ENCODE measurements at places on chromosomes 7 and 10.
A peak's percentile ranks its signal among the peaks of the same experiment; 100 is the strongest.

- DNase-seq: no peak
Measured at GRCh38 chr7:152338561-152338960, 97.2 kb downstream of the KMT2C start.

- no peak for DNase-seq
Measured at GRCh38 chr7:31327071-31327470, 13.5 kb downstream of the NEUROD6 start.

DNA sequence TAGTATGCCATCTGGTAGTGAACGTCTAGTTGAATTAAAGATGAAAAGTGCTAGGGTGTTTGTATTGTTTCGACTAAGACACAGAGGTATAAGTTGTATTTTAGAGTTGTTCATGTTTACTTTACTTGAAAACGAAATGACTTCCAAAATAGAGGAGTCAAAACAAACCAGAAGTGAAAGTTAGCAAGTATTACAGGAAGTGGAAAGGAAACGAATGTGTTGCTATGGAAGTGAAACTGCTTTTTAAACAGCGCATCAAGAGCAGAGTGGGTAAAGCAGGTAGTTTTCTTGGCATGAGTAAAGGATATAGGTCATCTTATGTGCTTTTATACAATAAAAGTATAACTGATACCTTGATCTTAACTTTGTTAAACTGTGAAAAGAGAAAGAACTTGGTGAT, 20.0 kb upstream of the GALNTL5 start:
- DNase-seq: no peak

DNA sequence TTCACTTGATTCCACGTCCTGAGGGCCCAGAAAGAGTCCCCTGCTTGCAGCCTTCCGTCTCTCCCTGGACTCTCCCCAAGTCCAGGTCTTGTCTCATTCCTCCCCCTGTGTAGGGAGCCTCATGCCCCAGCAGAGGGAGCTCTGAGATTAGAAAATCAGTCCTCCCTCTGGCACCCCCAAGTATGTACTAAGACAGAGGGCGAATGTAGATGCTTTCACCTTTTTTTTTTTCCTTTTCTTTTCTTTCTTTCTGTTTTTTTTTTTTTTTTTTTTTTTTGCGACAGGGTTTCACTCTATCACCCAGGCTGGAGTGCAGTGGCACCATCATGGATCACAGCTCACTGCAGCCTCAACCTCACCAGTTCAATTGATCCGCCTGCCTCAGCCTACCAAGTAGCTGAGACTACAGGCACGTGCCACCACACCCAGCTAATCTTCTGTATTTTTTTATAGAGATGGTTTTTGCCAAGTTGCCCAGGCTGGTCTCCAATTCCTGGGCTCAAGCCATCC, 10.3 kb downstream of the SFXN3 start:
- peak; percentile 76 for DNase-seq

DNA sequence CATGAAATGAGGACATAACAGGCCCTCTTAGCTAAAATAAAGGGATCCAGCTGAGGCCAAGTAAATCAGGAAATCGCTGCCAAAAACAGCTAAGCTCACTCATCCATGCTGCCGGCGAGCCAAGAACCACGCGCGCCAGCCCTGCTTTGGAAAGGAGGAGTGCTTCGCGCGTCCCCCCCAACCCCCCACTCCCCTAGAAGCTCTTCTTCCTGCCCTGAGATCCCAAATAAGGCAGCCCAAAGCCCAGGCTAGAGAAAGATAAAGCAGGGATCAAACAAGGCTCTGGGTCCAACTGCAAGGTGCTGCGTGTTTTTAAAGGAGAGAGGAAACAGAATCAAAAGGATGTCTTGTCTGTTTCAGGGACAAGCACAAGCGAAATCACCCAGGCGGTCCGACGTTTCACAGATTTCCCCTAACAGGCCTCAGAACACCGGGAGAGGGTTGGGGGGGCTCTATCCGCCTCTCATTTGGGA, 168.3 kb upstream of the AUTS2 start:
- DNase-seq: no peak

- no peak for DNase-seq
Measured at GRCh38 chr10:126214021-126214420, 174.3 kb downstream of the ADAM12 start.
